ENCODE measurements at places on chromosomes 3 and 15.

GRCh38 chr3:85737846-85738245 is 779.1 kb downstream of the CADM2 start:
- DNase-seq = no peak

DNA sequence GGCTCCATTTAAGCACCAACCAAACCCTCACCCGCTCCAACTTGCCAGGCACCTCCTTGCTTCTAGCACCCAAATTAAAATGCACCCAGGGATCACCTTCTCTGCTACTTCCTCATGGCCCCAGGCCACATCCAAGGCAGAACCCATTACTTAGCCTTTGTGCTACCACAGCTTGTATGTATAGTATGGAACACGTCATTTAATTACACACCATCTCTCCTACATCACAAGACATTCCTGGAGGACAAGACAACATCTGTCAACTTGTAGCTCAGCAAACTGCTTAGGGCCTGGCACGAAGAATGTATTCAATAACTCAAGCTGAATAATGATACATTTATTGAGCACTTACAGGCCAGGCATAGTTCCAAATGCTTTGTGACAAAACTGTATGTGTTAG is 23.3 kb downstream of the ZDHHC3 start:
- DNase-seq = no peak

DNA sequence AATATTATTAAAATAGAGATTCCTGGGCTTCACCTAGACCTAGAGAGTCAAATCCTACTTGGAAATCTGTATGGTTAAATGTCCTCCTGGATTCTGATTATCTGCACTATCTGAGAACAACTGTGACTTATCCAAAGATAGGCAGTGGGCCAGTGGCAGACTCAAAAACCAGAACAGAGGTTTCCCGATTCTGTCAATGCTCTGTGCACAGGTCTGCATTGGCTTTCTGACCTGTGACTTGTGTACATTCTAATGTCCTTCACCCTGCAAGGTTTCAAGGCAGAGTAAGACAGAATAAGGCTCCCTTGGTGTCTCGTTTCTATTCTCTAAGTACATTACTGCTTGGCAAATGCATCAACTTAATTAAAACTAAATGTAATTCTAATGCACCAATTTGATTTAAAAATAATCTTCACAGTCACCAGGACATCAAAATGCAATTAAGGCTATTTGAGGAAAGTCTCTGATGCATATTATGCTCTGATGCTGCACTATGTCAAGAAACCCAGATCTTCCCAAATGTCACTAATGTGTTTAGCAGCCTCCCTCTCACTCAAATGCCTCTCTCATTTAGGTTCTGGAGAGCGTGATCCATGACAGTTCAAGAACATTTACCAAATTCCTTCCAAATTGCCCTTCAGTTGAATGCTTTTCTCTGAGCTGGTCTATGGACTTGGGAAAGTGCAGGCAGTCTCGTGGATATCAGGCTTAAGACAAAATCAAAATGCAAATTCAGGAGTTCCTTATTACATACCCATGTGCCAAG is 140.1 kb downstream of the STAC start:
- DNase-seq = no peak

- no peak for DNase-seq
Measured at GRCh38 chr15:66772604-66773128, 70.6 kb downstream of the SMAD6 start.

GRCh38 chr15:58393241-58393662 is 38.5 kb upstream of the LIPC start:
- peak; percentile 78 for DNase-seq

DNA sequence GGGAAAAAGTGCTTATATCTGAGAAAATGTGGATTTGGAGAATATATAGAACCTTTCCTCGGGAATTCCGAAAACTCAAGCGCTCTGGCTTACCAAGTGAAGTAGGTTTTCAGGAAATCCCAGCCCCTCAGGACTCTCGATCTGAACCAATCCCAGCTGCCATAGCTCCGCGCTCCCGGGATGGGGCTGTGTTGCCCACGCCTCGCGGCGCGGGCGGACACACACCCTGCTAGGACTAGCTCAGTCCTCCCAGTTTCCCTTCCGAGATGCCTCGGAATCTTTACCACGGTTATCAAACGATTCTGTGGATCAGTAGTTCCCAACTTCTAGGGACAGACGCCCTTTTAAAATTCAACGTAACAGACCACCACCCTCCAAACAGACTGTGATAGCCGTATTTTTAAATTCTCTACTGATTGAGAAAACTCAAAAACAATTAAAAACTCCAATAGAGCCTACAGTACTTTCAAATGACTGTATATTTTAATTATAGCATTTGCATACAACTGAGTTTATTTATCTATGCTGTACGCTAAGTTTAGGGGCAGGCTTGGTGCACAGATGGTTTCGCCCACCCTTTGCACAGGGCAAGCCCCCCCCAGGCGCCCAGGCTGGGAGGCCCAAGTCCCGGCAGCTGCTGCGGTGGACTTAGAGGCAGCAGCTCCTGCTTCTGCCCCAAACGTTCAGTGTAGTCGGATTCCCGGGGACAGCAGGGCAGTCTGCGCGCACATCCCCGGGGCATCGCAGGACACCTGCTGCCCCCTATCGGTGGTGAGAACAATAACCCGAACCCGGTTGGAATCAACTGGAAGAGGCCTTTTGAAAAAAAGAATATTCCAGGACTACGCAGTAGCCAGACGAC is 52.3 kb downstream of the CCDC54 start:
- peak; percentile 91 for DNase-seq

DNA sequence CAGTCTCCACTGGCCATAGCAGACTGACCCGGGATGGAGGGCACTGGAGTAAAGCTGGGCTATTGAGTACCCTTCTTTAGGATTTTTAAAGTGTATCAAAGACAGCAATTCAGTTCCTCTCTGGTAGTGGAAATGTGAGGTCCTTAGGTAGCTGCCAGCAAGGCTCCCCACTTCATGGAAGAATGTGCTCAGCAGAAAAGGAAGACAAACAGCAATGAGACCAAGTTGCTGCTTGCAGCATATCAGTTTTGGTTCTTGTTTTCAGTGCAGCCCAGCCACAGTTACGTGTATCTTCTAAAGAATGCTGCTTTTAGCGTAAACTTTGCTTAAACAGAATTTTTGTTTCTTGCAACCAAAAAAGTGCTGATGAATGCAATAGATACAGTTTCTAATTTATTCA is 374.0 kb upstream of the CBLB start:
- no peak for DNase-seq

DNA sequence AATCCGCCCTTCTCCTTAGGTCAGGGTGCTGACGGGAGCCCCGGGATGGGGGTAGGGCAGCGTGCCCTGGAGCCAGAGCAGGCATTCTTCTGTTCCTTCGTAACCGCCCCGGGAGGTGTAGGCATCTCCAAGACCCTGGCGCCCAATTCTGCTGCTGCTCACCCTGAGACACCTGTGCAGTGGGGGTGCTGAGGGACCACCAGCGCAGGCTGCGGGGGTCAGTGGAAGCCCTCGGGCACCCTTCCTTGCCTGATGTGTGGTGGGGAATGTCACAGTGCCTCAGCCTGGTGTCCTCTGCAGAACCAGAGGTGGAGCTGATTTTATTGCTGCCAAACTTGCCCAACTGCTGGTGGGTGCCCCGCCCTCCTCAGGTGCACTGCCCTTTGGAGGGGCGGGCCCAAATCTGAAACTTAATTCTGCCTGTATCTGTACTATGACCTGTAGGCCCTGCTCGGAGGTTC is 7.3 kb downstream of the CSK start:
- no peak for DNase-seq

DNA sequence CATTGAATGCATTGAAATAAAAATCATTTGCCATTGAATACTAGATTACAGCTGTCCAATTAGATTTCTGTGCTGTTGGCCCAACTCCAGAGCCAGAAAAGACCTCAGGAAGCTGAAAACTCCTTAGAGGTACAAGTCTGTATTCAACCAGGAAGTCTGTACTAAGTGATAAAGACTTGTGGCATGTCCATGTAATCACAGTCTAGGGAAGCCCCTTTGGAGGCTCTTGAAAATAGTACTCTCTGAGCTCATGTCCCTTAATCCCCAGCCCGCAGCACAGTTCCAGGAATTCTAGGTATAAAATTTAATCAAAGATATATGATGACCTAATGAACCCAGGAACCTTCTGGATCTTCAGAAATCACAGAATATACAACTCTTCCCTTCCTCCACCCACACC is 279.4 kb downstream of the RSL24D1 start:
- DNase-seq = no peak

DNA sequence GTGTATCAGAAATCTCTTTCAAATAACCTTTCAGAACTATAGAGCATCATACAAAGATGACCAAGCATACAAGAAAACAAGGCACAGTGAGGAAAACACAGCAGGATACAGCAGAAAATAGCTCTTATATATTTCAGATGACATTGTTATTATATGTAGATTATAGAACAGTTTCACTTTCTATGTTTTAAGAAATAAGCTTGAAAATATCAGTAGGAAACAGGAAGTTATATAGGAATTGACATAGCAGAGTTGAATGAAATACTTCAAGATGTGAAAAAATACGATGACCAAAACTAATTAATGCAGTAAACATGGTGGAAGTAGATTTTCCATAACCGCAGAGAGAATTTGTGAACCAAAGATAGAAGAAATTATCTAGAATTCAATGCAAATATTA is 75.2 kb downstream of the LYSMD4 start:
- no peak for DNase-seq

- peak; percentile 27 for DNase-seq
Measured at GRCh38 chr15:48693484-48693883, 48.0 kb upstream of the FBN1 start.

- no peak for DNase-seq
Measured at GRCh38 chr3:30620402-30621360, 14.3 kb downstream of the TGFBR2 start.

GRCh38 chr3:152225201-152225600 is 43.5 kb upstream of the MBNL1 start:
- DNase-seq = no peak

- no peak for DNase-seq
Measured at GRCh38 chr3:194007592-194008337, 128.2 kb upstream of the HES1 start.

DNA sequence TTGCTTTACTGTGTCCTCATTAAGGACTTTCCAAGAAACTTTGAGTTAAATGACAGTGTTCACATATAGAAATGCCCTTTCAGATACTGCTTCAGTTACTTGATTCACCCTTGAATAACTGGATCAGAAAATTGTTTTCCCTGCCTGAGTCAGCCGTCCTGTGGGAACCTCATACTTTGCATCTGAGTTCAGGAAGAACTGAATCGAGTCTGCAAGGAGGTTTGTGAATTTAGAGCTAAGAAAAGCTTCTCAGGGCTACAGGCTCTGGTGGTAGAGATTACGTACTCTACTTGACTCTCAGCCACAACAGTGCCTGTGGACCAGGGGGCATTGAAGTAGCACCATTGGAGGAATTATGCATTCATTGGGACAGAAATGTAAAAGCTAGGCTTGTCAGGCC is 252.4 kb upstream of the C2CD4B start:
- DNase-seq = no peak

Data from fibroblast of villous mesenchyme (primary cell).